ENCODE measurements at places on chromosomes 7 and 10. TPM values are rescaled to one million over a fixed set of nuclear protein-coding genes. Genes with fewer than 3 reads are reported as not detected.
A peak's percentile ranks its signal among the peaks of the same experiment; 100 is the strongest.

- H3K36me3 ChIP-seq: no peaks in the 10 kb centered on the region
- DNase-seq: no peak
- H3K4me3 ChIP-seq: no peak overlapping the region
- H3K4me1 ChIP-seq: no peaks in the 10 kb centered on the region
- H3K27ac ChIP-seq: no peak overlapping the region
Measured at GRCh38 chr7:53697913-53698312, 662.5 kb downstream of the POM121L12 start.

Gene IDI2
- not detected for total RNA-seq

DNA sequence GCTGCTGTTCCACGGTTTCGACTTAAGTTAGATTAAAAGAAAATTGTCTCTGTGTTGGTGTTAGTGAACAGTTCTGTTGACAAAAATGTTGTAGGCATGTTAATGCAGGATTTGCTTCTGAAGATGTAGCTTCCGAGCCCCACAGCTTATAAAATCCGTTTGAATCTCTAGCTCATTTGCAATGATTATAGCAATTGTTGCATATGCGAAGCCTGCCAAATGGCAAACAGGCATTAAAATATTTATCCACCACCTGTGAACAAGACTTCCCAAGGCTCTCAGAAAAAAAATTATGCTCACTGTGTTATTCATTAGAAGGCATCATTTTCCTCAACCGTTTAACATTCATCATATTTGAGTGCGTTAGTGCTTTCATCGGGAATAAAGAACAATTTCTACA, 14.3 kb downstream of the CFAP58 start:
- H3K27me3 ChIP-seq: peaks cover 8% of the 10 kb centered on the region
- H3K4me1 ChIP-seq: no peaks in the 10 kb centered on the region
- H3K36me3 ChIP-seq: no peaks in the 10 kb centered on the region
- H3K27ac ChIP-seq: no peak overlapping the region
- DNase-seq: no peak
- no peak overlapping the region for H3K4me3 ChIP-seq

Gene TACC2
- total RNA-seq: not detected

DNA sequence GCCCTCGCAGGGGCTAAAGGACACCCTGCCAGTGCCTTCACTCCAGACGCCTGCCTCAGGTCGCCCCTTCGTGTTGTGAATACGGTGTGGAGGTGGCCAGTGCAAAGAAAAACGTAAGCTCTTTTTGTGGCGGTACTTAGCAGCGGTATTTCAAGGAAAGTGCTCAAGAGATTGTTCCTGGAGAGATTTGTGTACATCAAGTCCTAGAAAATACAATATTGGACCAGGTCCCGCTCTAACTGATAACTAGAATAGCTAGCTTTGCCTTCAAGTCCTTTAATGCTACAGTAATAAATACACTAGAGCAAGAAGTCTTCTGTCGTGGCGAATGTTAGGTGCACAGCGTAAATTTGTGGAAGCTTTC, 689 bp downstream of the PLCE1 start:
- no peak for DNase-seq
- H3K4me3 ChIP-seq: no peak overlapping the region
- H3K27me3 ChIP-seq: peaks cover 22% of the 10 kb centered on the region
- H3K4me1 ChIP-seq: no peaks in the 10 kb centered on the region

Gene PLXDC2
- 22.9 TPM for total RNA-seq

GRCh38 chr10:13788320-13788600, 201.5 kb downstream of the PRPF18 start:
- H3K4me1 ChIP-seq: peaks cover 36% of the 10 kb centered on the region
- peak overlapping the region; percentile 89 for H3K27ac ChIP-seq
- no peaks in the 10 kb centered on the region for H3K36me3 ChIP-seq
- H3K4me3 ChIP-seq: no peak overlapping the region

Gene TRIM73
- 10.7 TPM for total RNA-seq

Gene BUB3
- total RNA-seq: 125 TPM

DNA sequence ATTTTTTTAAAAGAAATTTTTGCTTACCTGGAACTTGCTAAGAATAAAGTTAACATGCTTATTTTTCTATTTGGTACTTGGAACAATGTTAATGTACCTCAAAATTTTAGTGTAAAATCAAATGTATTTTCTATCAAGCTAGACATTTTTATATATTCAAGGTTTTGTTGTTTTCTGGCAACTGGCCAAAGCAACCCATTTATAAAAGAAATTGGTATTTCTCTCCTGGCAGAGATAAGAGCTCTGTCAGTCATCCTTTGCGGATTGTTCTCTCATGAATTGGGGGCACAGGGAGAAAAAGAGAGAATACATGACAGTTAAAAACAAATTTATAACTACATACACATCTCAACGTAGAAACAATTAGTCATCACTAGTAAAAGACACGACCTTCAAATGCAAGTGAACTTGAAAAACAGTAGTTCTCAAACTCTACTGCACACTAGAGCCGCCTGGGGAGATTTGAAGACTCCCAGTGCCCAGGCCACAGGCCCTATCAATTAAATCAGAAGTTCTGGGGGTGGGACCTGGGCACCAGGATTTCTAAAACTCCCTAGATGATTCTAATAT, 152.4 kb upstream of the LAMB4 start:
- no peak overlapping the region for H3K27ac ChIP-seq
- H3K4me1 ChIP-seq: no peaks in the 10 kb centered on the region
- no peaks in the 10 kb centered on the region for H3K36me3 ChIP-seq
- no peak for DNase-seq

Gene ADARB2
- total RNA-seq: 0.78 TPM

DNA sequence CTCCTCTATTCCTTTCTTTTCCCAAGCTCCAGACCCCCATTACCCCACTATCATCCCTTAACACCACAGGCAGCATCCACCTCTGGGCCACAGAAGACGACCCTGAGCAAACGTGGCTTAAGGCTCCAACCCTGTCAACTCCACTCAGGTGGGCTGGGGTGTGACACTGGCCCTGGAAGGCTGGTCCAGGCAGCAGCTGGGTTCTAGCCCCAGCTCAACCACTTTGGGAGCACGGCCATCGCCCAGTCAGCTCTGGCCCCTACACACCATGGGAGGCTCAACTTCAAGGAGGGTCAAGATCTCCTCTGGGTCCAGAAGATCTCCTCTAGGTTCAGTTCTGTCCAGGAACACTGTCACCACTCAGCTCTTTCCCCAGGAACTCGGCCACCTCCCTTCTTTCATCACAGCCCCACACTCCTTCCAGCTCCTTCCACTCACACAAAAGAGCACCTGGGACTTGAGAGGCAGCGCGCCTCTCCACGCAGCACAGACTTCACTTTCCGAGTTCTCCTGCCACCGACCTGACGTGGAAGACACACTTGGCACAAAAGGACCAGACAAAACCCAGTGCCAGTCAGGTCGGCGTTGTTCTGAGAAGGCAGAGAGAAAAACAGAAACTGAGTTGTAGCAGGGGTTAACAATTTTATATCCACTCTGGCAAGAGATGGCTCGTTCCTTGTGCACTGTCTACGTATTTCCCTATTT, 84.1 kb downstream of the CTBP2 start:
- peaks cover 9% of the 10 kb centered on the region for H3K4me1 ChIP-seq
- H3K36me3 ChIP-seq: no peaks in the 10 kb centered on the region
- no peaks in the 10 kb centered on the region for H3K27me3 ChIP-seq
- no peak overlapping the region for H3K4me3 ChIP-seq
- H3K27ac ChIP-seq: no peak overlapping the region
- no peak for DNase-seq

- no peak overlapping the region for H3K4me3 ChIP-seq
- DNase-seq: no peak
Measured at GRCh38 chr7:42292991-42293521, 56.0 kb upstream of the GLI3 start.

Gene ELAPOR2
- total RNA-seq: 8.6 TPM

- H3K27me3 ChIP-seq: no peaks in the 10 kb centered on the region
- no peaks in the 10 kb centered on the region for H3K36me3 ChIP-seq
- no peak overlapping the region for H3K4me3 ChIP-seq
- no peaks in the 10 kb centered on the region for H3K4me1 ChIP-seq
- no peak for DNase-seq
- no peak overlapping the region for H3K27ac ChIP-seq
Measured at GRCh38 chr10:15632456-15633091, 87.1 kb downstream of the ITGA8 start.

Gene GRID1
- not detected for total RNA-seq

Gene DUS4L
- total RNA-seq: 9.1 TPM

Gene AGAP5
- 8.4 TPM for total RNA-seq

- peaks cover 24% of the 10 kb centered on the region for H3K4me1 ChIP-seq
- no peaks in the 10 kb centered on the region for H3K36me3 ChIP-seq
- H3K4me3 ChIP-seq: no peak overlapping the region
- no peak for DNase-seq
- H3K27me3 ChIP-seq: peaks cover 77% of the 10 kb centered on the region
Measured at GRCh38 chr7:19111474-19112273, 5.8 kb downstream of the TWIST1 start.

DNA sequence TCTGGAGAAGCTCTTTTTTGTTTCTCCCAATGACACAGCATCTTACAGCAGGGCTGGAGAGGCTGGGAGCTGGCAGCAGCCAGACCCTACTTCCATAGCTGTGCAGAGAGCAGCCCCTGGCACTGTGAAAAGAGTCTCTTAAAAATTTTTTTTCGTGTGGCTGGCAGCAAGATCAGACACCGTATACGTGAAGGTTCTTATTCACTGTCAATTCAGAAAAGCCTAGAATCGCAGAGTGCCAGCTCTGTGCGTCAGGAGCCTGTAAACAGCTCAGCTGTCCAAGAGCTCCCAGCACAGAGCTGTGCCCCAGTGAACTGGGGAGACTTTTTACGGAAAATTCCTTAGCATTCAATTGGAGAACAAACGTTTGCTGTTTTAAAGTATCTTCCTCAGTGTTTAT, 6.5 kb downstream of the BAG3 start:
- H3K4me1 ChIP-seq: peaks cover 3% of the 10 kb centered on the region
- H3K27ac ChIP-seq: no peak overlapping the region
- no peaks in the 10 kb centered on the region for H3K36me3 ChIP-seq
- H3K4me3 ChIP-seq: no peak overlapping the region
- no peak for DNase-seq
- H3K27me3 ChIP-seq: no peaks in the 10 kb centered on the region

Gene CYP3A7
- not detected for total RNA-seq

Gene GJD4
- not detected for total RNA-seq

Gene IRF5
- total RNA-seq: 20.2 TPM

Gene ASB4
- total RNA-seq: not detected

Gene MPP7
- 11.5 TPM for total RNA-seq

- H3K4me1 ChIP-seq: no peaks in the 10 kb centered on the region
- no peaks in the 10 kb centered on the region for H3K27me3 ChIP-seq
- H3K4me3 ChIP-seq: no peak overlapping the region
- no peak for DNase-seq
- no peak overlapping the region for H3K27ac ChIP-seq
- H3K36me3 ChIP-seq: no peaks in the 10 kb centered on the region
Measured at GRCh38 chr10:121096617-121097431, 245.7 kb downstream of the WDR11 start.

Gene CYP2C18
- total RNA-seq: not detected

- H3K36me3 ChIP-seq: no peaks in the 10 kb centered on the region
- H3K4me1 ChIP-seq: peaks cover 16% of the 10 kb centered on the region
- no peak overlapping the region for H3K4me3 ChIP-seq
- H3K27me3 ChIP-seq: peaks cover 3% of the 10 kb centered on the region
- DNase-seq: peak; percentile 23
- H3K27ac ChIP-seq: no peak overlapping the region
Measured at GRCh38 chr7:155338632-155339320, 41.1 kb downstream of the INSIG1 start.

- H3K36me3 ChIP-seq: no peaks in the 10 kb centered on the region
- no peak overlapping the region for H3K27ac ChIP-seq
- no peak overlapping the region for H3K4me3 ChIP-seq
- H3K27me3 ChIP-seq: no peaks in the 10 kb centered on the region
Measured at GRCh38 chr10:119620241-119621077, 23.7 kb upstream of the TIAL1 start.

DNA sequence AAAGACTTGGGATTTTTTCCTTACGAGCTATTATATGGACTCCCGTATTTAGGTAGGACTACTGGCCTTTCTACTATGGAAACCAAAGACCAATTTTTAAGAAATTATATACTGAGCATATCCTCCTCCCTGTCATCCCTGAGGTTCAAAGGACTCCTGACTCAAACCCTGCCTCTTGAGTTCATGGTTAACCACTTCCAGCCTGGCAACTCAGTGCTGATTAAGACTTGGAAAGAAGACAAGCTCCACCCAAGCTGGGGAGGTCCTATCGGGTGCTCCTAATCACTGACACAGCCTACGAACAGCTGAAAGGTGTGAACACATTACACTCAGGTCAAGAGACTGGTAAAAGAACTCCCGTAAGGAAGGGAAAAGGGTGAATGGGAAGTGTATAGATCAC, 66.8 kb downstream of the LYZL2 start:
- no peak for DNase-seq
- H3K27ac ChIP-seq: no peak overlapping the region
- H3K27me3 ChIP-seq: no peaks in the 10 kb centered on the region
- no peak overlapping the region for H3K4me3 ChIP-seq
- H3K4me1 ChIP-seq: no peaks in the 10 kb centered on the region

Gene LMOD2
- total RNA-seq: not detected

GRCh38 chr10:1872151-1872726, 134.9 kb upstream of the ADARB2 start:
- H3K4me1 ChIP-seq: peaks cover 1% of the 10 kb centered on the region
- no peaks in the 10 kb centered on the region for H3K27me3 ChIP-seq
- no peaks in the 10 kb centered on the region for H3K36me3 ChIP-seq
- H3K4me3 ChIP-seq: no peak overlapping the region
- no peak overlapping the region for H3K27ac ChIP-seq

Gene ABCC2
- total RNA-seq: 3.4 TPM

Gene NME8
- total RNA-seq: 37.0 TPM

Gene ELFN1
- 0.30 TPM for total RNA-seq

GRCh38 chr10:35335133-35336083, 901 bp upstream of the CCNY start:
- H3K36me3 ChIP-seq: peaks cover 2% of the 10 kb centered on the region
- H3K4me1 ChIP-seq: peaks cover 13% of the 10 kb centered on the region
- H3K4me3 ChIP-seq: peak overlapping the region; percentile 70
- H3K27me3 ChIP-seq: no peaks in the 10 kb centered on the region
- H3K27ac ChIP-seq: peak overlapping the region; percentile 47

DNA sequence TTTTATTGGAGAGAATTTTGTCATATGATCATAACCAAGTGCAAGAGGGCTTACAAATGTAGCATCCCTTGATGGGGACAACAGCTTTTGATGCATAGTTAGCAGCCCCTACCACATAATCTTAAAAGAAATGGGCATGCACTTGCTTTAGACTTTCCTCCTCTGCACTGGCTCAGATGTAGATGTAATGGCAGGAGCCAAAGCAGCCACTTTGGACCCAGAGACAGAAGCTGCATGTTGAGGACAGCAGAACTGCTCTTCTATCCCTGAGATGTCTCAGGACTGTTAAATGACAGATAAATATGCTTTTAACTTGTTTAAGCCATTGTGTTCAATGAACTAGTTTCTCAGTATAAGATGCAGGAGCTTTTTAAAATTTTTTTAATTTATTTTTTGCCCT, 450.7 kb downstream of the TYW1 start:
- no peaks in the 10 kb centered on the region for H3K4me1 ChIP-seq
- H3K27me3 ChIP-seq: no peaks in the 10 kb centered on the region
- no peak overlapping the region for H3K27ac ChIP-seq
- H3K4me3 ChIP-seq: no peak overlapping the region
- no peak for DNase-seq
- H3K36me3 ChIP-seq: no peaks in the 10 kb centered on the region
